HepG2 (cell line): ENCODE measurements at places on chromosomes 3 and 15. TPM values are rescaled to one million over a fixed set of nuclear protein-coding genes. Genes with fewer than 3 reads are reported as not detected.

DNA sequence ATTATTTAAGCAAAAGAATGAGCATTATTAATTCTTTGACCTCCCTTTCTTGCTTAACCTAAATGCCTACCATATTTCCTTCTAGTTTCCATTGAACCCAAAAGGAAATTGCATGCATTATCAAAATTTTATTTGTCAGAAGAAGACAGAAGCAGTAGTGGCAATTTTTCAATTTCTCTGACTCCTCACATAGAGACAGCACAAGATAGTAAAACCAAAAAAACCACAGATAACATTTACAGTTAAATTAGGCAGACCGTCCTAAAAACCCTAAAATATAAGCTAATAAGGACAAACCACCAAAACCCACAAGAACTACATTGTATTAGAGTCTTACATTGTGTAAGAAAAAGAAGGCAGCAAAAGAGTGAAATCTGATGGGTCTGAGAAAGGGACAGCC, 27.1 kb downstream of the GOLGB1 start:
- no peak overlapping the region for H3K4me3 ChIP-seq
- no peaks in the 10 kb centered on the region for H3K4me1 ChIP-seq
- H3K27me3 ChIP-seq: no peaks in the 10 kb centered on the region
- H3K27ac ChIP-seq: no peak overlapping the region

- no peaks in the 10 kb centered on the region for H3K27me3 ChIP-seq
- peaks cover 11% of the 10 kb centered on the region for H3K4me1 ChIP-seq
- peaks cover 31% of the 10 kb centered on the region for H3K36me3 ChIP-seq
- no peak for DNase-seq
- no peak overlapping the region for H3K4me3 ChIP-seq
Measured at GRCh38 chr3:196047391-196048030, 34.4 kb downstream of the TFRC start.

DNA sequence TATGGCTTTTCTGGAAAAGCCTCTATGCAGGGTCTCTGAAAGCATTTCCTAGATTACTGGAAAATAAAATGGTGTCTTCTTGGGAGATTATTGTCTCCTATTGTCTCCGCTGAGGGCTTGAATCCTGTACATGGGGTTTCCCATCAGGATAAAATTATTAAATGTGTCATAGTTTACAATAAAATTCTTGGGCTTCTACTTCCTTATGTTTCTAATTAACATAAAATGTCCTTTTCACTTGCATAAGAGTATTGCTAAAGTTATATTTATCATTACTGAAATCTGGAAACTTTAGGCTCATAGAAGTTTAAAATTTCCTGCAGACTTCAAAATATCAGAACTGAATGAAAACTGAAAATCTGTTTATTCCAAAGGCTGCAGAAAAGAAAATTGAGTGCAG, 595.5 kb upstream of the AGTR1 start:
- DNase-seq: no peak
- H3K27ac ChIP-seq: no peak overlapping the region
- H3K4me1 ChIP-seq: no peaks in the 10 kb centered on the region
- H3K4me3 ChIP-seq: no peak overlapping the region
- H3K27me3 ChIP-seq: no peaks in the 10 kb centered on the region
- no peaks in the 10 kb centered on the region for H3K36me3 ChIP-seq

DNA sequence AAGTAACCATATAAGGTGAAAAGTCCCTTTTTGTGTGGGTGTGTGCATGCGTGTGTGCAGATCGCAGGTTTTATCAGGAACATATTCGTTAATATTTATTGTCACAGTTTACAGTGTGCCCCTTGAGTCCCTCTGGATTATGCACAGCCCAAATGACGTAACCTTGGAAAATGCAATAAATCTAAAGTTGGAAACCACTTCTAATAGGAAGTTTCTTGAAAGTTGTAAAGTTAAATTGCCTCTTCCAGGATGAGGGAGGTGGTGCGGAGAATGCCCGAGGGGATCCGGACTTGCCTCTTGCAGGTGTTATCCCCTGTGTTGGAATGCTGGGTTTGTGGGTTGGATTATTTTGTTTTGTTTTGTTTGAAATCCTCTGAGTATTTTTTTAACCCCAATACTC, 143.3 kb downstream of the CMSS1 start:
- peaks cover 39% of the 10 kb centered on the region for H3K4me1 ChIP-seq
- H3K36me3 ChIP-seq: no peaks in the 10 kb centered on the region
- no peak for DNase-seq
- H3K27ac ChIP-seq: no peak overlapping the region

DNA sequence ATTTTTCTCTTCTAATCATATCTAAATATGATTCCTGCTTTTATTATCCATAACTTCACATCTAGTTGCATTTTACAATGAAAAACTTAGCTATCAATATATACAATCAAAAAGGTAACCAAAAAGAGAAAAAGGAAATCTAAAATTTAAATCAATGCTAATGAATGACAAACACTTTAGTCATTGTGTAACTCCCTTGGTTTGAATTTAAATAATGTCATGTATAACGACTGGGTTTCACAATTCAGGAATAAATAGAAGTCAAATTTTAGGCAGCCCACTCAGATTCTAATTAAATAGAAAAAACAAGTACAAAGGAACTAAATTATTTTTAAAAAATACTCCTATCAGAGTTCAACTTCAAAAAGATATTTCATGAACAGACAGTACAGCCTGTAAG, 26.9 kb downstream of the DPH6 start:
- no peaks in the 10 kb centered on the region for H3K27me3 ChIP-seq
- no peak for DNase-seq
- no peak overlapping the region for H3K27ac ChIP-seq

GRCh38 chr3:66673293-66673692, 172.5 kb upstream of the LRIG1 start:
- H3K27ac ChIP-seq: no peak overlapping the region
- H3K27me3 ChIP-seq: no peaks in the 10 kb centered on the region
- H3K36me3 ChIP-seq: no peaks in the 10 kb centered on the region
- no peak overlapping the region for H3K4me3 ChIP-seq

GOLGA6B gene
- 0.04 TPM in 1 of 2 replicates, not detected in the other for polyA plus RNA-seq

SLC28A1 gene
- polyA plus RNA-seq: 5.8 and 8.6 TPM in 2 replicates

GRCh38 chr3:25663347-25663868, 1.3 kb downstream of the TOP2B start:
- H3K4me1 ChIP-seq: peaks cover 50% of the 10 kb centered on the region
- no peaks in the 10 kb centered on the region; the same call in 2 of the 3 replicates for H3K36me3 ChIP-seq
- no peaks in the 10 kb centered on the region; the same call in 2 of the 3 replicates for H3K27me3 ChIP-seq
- H3K4me3 ChIP-seq: peak overlapping the region; percentile 89

GRCh38 chr15:73944161-73945129, 18.2 kb downstream of the LOXL1 start:
- H3K27ac ChIP-seq: no peak overlapping the region
- peaks cover 15% of the 10 kb centered on the region for H3K4me1 ChIP-seq
- H3K27me3 ChIP-seq: no peaks in the 10 kb centered on the region; the same call in 1 of the 2 replicates
- H3K36me3 ChIP-seq: no peaks in the 10 kb centered on the region
- H3K4me3 ChIP-seq: no peak overlapping the region
